ENCODE measurements at places on chromosomes 1 and 21. TPM values are rescaled to one million over a fixed set of nuclear protein-coding genes. Genes with fewer than 3 reads are reported as not detected.
A peak's percentile ranks its signal among the peaks of the same experiment; 100 is the strongest.

DNA sequence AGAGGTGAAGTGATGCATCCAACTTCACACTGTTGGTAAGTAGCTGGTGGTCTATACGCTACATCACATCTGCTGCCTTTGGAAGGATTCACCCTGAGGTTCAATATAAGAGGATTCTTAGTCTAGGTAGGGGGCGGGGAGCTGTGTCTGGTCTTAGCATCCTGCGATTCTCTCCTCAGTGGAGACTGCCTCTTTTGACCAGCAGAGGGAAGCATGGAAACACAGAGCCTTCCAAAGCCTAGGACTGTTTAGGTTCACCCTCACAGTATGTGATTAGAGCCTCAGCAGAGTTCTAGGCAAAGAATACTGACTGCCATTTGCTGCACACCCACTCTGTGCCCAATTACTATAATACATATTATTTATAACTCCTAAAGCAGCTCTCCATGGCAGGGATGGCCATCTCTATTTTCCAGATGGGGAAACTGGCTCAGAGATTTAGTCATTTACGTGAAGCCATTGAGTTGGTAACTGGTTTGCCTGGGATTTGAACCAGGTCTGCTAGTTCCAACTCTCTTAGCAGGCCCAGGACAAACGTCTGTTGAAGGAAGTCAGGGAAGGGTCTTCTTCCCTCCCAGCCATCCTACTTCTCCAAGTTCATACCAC is 28.9 kb upstream of the EFCAB14 start:
- peak; percentile 49 for DNase-seq

- DNase-seq = no peak
Measured at GRCh38 chr1:54800041-54800898, 853 bp downstream of the TTC22 start.

DNA sequence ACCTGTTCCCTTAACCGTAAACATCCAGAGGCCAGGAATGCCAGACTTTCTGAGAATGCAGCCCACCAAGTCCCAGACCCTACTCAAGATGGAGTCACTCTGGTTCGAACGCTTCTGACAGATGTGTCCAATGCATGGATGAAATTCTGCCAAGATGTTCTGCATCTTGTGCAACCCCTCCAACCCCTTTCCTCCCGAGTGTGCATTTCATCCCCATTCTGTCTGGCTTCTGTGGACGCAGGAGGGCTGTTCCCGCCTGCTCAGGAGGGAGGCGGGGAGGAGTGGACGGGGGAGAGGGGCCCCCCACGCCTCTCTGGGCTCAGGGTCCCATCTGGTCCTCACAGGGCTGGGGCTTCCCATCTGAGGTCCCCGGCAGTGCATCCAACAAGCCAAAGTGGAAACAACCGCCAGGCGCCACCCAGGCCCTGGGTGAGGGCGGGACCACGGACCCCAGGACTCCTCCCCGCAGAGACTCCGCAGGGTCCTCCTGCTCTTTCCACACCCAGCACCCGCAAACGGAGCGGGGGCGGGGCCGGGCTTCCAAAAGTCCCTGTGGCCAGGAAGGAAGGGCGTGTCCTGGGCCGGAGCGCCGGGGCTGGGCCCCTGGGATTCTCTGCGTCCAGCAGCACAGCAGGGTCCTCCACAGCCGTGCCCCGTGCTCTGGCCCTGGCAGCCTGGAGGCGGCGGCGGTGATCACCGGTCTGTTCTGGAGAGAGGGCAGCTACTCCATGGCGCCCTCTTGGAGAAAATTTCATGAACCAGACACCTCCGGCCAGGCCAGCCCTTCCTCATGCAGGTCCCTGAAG is 27.8 kb upstream of the SUMO3 start:
- DNase-seq = peak; percentile 28

- no peak for DNase-seq
Measured at GRCh38 chr1:111789142-111789541, 33.4 kb downstream of the DDX20 start.

GRCh38 chr21:39728341-39728740 is 16.6 kb upstream of the IGSF5 start:
- no peak for DNase-seq

DNA sequence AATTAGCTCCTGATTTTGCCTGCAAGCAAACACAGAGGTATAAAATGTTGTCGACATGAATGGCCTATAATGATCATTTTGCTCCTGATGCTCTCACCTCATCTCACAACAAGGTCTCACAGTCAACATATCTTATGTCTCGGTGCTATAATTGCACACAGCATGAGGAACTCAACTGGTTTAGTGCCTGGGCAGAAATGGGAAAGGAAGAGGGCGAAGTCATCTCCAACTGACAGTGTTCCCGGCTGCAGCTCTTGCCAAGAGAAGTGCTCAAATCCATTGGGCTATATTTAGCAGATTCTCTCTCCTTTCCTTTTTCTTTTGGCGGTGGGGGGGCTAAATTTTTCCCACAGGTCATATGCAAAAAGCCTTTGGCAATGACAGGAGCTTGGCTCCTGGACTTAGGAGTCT is 53.0 kb downstream of the SLC45A1 start:
- DNase-seq = peak; percentile 88

GRCh38 chr1:33332357-33332789 is 11.5 kb upstream of the A3GALT2 start:
- peak; percentile 27 for DNase-seq

- DNase-seq = no peak
Measured at GRCh38 chr21:44353191-44353970, at the start of gene TRPM2. Gene TRPM2 (plus strand): TSS chr21:44353621. CDS start chr21:44353701, 80 bp downstream.

DNA sequence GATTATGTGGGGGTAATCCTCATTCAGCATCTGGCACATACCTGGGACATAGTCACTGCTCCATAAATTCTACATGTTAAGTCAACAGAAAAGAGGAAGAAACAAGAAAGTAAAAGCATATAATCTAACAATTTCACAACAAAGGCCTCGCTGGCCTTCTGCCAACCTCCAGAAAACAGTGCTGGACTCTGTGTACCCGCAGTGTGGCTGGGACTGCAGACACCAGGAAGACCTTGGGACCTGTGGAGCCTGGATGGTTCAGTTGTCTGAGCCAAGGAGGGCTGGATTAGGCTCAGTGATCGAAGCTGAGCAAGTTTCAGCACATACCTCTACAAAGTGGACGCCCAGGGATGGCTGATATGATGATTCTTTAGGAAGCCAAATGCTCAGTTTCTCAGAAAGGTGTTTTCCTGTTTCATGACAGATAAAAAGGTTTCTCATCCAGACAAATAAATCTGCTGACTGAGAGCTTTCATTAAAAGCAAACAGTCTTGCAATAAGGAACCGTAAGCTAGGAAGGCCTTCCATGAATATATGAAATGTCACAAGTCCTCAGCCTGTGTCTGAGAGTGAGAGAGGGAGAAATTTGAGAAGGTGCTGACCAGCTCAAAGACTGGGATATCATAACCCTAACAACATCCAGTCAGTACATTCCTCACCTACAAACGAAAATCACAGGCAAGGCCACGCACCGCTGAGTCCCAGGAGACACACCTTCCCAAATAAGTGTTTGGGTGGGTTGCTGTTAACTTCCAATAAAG is 48.4 kb downstream of the CAPZB start:
- DNase-seq = no peak

- DNase-seq = no peak
Measured at GRCh38 chr1:212680680-212681389, 18.8 kb downstream of the BATF3 start.

GRCh38 chr1:38541223-38541622 is 318.3 kb downstream of the RRAGC start:
- DNase-seq = no peak

Gene CYP4A11
- polyA plus RNA-seq = 0.15 TPM

Gene FCRL6
- polyA plus RNA-seq = not detected

Gene NBPF10
- 0.12 TPM for polyA plus RNA-seq

Gene TRPM2
- polyA plus RNA-seq = 8.1 TPM

Gene NECTIN4
- polyA plus RNA-seq = not detected

Gene CD53
- 9.0 TPM for polyA plus RNA-seq

Gene MYCL
- polyA plus RNA-seq = 7.1 TPM

Gene CFAP141
- not detected for polyA plus RNA-seq
